ENCODE measurements at places on chromosomes 12 and 14. TPM values are rescaled to one million over a fixed set of nuclear protein-coding genes. Genes with fewer than 3 reads are reported as not detected.
A peak's percentile ranks its signal among the peaks of the same experiment; 100 is the strongest.

DNA sequence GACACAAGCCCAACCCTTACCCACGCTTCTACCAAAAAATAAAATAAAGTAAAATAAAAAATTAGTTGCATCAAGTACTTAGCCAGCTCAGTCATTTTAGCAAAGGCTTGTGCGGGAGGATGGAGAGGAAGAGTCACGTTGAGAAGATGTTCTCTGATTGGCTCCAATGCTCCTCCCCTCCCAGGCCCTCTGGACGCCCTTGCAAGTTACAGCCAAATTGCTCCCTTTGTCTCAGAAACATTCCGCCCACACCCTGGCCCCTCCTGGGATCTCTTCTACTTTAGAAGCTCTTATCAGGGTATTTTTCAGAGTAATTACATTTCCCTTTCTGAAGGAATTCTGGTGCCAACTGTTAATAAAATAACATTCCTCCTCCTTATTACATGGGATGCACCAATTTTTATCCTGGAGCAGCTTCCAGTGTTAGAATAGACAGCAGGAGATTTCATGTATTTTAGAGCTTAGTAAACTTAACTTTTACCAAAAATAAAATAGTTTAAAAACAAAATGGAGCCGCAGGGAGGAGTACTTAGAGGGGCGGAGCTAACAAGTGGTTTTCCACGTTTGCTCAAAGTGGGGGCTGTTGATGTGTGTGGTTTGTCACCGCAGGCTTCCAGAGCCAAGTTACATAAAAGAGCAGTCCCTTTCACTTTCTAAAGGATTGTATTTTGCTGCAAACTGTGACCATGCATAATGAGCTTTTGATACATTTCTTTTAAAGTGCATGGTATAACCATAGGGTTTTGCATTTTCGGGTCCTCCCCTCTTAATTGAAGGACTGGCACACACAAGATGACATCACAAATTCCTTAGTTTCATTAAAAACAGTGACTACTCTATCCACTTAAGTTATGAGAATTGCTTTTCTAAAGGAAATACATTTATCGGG is 71.7 kb upstream of the RAP1B start:
- DNase-seq = peak; percentile 87

- no peak for DNase-seq
These were observed 173.7 kb downstream of the STXBP6 start for GRCh38 chr14:24875991-24876878.

DNA sequence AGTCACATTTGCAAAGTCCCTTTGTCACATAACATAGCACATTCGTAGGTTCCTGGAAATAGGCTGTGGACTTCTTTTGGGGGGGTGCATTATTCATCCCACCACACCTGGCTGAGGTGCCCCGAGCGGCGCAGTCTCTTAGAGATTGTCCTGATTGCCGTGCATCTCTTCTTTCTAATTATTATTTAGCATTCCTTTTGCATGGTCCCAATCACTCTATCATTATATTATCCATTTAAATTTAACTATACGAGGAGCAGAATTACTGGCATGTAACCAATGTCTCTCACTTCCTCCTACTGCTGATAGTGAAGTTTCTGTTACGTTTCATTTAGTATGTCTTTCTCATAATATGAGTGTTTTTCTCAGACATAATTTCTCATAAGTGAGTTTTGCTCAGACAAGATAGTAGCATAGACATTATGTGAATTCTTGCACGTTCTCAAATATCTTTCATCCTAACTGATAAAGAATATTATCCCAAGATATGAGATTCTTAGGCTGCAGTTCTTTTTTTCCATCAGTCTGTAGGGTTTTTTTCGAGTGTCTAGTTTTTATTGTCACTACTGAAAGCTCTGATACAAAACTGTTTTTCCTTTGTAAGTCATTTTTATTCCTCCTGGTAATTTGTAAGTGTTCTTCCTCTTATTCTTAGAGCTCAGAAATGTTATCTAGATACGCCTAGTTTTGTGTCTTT is 444.3 kb downstream of the NELL2 start:
- no peak for DNase-seq

SERPINA12 gene
- total RNA-seq = not detected

PPM1H gene
- total RNA-seq = not detected

DNA sequence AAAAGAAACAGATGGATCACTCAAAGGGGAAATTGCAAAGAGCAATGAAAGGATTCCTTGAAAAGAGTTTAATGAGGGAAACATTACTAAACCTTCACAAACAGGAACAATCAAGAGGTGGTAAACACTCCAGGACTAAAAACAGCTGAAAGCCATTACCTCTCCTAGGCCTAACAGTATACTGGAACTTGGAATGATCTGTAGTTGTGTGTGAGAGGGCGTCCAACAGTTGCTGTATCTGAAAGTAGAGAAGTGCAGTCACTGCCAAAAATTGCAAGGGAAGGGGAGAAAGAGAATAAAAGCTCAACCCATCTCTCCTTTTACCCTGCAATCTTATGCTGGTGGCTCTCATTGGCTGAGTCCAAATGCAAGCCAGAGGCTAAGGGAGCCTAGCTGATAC is 17.0 kb upstream of the MIS18BP1 start:
- DNase-seq = no peak

- DNase-seq = no peak
These were observed 25.0 kb upstream of the SRP54 start for GRCh38 chr14:34957771-34958286.

DNA sequence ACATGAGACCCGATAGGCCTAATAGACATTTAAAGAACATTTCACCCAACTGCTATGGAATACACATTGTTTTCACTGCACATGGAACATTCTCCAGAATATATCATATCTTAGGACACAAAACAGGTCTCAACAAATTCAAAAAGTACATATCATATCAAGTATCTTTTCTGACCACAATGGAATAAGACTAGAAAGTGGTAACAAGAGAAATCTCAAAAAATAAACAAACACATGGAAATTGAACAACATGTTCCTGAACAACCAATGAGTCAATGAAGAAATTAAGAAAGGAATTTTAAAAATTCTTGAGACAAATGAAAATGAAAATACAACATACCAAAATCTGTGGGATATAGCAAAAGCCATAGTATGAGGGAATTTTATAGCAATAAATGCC is 208.1 kb downstream of the PTPRO start:
- DNase-seq = no peak

GRCh38 chr14:80930836-80931389 is 10.6 kb downstream of the CEP128 start:
- peak; percentile 77 for DNase-seq

GPRC5A gene
- not detected for total RNA-seq

ZNF384 gene
- total RNA-seq = 76.4 TPM

CMA1 gene
- total RNA-seq = 0.52 TPM

DNA sequence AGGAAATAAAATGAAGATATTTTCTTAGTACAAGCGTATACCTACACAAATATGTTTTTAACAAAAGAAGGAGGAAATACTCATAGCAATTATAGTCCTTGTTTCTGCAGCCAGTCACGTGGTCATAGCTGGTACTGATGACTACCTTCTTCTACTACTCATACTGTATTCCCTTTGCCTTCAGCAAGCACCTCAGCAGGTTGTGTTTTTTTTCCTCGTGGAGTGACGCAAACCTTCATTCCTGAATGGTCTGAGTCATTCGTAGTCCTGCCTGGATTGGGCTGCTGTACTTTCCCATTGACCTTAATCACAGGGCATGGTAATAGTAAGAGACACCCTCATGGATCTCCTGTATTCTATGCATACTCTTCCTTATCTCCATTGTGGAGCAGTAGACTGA is 25.7 kb upstream of the SLC16A7 start:
- no peak for DNase-seq

DNA sequence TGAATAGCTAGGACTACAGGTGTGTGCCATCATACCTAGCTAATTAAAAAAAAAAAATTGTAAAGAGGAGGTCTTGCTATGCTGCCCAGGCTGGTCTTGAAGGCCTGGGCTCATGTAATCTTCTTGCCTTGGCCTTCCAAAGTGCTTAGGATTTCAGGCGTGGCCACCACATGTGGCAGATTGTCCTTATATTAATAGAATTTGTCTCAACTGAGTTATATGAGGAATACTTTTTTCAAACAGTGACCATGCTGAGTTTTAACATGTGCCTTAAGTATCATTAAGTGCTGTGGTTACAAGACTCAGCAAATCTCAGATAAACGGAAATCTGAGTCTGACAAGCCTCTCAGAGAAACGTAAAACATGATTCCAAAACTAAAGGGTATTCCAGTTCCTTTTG is 83.2 kb upstream of the FERMT2 start:
- DNase-seq = no peak

- no peak for DNase-seq
These were observed 860.9 kb upstream of the MDGA2 start for GRCh38 chr14:48536318-48536717.

GRIP1 gene
- 0.55 TPM for total RNA-seq

DNA sequence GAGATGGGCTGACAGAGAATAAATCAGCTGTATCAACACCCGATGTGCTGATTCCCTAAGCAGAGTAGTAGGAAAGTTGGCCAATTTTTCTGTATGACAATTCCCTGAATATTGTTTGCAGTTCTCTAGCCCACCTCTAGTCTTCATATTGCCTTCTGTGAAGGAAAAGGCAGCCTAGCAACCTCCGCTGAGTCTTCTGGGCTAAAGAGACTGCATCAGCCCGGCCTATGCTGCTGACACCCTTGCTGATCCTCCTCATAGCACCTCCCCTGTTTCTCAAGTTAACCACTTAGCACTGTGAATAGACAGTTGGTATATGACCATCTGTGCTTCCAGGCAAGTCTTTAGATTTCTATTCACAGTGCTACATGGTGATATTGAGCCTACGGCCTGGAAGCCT is 161.1 kb upstream of the EGLN3 start:
- DNase-seq = no peak

GRCh38 chr12:32098112-32098511 is 8.5 kb upstream of the BICD1 start:
- DNase-seq = no peak

DNA sequence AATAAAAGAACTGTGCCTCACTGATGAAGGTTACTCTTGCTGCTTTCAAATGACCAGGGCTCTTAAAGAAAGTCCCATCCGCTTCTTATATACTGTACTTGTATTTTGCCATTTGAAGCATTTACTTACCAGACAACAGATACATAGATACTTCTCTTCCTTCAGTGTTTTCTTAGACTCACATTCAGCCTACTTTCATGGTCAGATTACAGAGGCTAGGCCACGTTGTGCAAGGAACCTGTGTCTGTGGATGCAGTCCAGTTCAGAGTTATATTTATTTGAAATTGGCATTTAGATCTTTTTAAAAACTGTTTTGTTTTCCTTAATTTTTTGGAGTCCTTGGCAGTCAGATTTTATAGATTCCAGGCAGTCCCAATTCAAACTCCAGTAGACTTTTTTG is 6.2 kb downstream of the CHURC1 start:
- no peak for DNase-seq

CCDC91 gene
- total RNA-seq = 18.4 TPM

DNA sequence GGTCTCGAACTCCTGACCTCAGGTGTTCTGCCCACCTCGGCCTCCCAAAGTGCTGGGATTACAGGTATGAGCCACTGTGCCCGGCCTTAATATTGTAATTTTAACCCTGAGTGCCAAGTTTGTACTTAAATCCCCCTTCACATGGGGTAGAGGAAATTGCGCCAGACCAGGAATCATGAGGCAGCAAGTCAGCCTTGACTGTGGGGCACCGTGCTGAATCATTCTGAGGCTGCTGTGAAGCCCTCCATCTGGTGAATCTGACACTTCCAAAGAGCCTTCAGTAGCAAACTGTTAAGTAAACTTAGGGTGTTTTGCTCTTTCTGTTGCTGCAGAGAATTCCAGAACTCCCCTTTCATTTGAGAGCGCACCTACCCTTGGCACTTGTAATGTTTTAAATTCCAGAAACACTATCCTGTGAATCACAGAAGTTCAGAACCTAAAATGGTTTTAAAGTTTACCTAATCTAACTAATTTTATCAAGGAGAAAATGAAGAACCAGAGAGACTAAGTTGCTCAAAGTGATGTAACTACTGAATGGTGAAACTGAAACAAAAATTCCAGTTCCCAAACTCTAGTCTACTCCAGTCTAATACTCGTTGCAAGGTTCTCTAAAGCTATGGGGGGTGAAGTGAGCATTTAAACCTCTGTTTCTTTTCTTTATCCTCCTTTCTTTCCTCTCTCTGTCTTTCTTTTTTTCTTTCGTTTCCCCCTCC is 7.5 kb downstream of the HEBP1 start:
- no peak for DNase-seq

All from activated CD8-positive, alpha-beta T cell treated with anti-CD3 and anti-CD28 coated beads, Interleukin-2, amount 10 ng/mL, durations not matched to agents 7 days and 5 days (primary cell).